Activated CD8-positive, alpha-beta T cell treated with anti-CD3 and anti-CD28 coated beads, Interleukin-2, amount 10 ng/mL, durations not matched to agents 7 days and 5 days (primary cell): ENCODE measurements at places on chromosomes 13 and 19.

DNA sequence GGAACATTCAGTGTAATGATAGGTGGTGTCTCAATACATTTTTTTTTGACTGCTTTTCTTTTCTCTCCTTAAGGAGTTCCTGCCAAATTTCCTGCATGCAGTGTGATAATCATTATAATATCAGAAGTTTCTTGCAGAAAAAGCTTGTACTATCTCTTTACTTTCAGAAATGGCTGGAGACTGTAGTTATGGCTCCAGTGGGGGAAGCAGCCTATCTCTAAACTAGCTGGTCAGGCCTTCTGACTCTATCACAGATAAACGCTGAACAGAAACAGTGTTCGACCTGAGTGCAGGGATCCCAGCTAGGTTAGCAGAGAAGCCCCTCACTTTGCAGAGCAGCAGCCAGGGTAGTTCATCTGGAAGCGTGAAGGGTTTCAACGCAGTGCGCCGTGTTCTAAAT, 1.9 kb downstream of the CCNE1 start:
- no peak for DNase-seq

DNA sequence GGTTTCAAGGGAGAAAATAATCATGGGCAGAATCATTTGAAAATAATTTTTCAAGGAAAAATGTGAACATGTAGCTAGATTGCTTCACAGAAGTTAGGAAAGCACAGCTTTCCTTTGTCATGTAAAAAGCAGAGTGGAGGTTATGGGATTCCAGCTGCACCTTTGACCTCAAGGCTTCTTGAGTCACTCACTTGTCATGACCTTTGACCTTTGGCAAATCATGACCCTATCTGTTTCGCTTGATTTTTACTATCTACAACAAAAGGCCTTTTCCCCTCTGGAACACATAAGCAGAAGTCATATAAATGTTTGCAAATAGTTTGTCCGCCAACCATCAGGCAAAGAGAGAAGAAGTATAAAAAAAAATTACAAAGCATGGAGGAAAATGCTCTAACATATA, 210.7 kb upstream of the MIR17HG start:
- DNase-seq, result no peak

DNA sequence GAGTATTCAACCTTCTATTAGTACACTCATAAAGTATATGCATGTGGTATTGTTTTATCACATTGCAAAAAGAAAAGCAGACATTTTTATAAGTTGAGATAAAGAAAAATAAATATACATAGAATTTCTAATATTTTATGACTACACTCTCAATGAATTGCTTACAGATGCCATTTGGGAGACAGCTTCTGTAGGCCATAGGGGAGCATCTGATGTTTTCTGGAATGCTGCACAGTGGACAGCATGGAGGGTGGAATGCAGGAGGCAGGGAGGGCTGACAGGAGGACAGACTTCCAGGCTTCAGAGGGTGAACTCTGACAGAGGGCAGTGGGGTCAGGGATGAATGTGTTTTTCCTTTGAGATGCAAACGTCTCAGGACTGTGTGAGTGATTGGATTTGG, 45.8 kb downstream of the MIPEP start:
- DNase-seq, result no peak

GRCh38 chr19:1452802-1453524, 3.0 kb downstream of the APC2 start:
- no peak for DNase-seq

GRCh38 chr19:5954293-5954692, 23.6 kb downstream of the RANBP3 start:
- DNase-seq, result no peak

- no peak for DNase-seq
These were observed 4.9 kb upstream of the BRD4 start for GRCh38 chr19:15337202-15337601.

GRCh38 chr13:66864627-66865026, 365.5 kb downstream of the PCDH9 start:
- DNase-seq, result no peak

DNA sequence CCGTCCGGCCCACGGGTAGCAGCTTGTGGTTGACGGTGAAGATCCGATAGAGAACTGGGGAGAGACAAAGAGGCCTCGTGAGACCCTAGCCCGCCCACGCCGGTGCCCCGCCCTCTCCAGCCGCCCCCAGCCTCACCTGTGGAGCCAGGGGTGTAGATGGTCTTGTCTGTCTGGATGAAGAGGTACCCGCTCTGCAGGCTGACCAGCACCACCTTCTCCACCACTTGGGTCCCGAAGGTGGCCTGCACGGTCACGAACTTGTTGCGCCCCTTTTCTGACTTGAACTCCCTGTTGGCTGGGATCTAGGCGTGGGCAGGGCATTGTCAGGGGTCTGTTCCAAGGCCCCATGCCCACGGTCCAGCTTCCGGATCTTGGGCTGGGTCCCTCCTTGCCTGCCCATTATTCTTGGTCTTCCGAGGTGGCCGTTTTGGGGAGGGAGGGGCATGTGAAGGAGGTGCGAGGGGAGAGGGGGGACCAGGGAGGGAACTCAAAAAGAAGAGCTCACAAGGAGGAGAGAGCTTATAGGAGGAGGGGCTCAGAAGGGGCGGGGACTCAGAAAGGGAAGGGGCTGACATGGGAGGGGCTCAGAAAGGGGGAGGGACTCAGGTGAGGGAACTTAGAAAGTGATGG, 2.2 kb downstream of the C3 start:
- DNase-seq, result no peak

- DNase-seq, result no peak
These were observed 1.3 kb downstream of the NR1H2 start for GRCh38 chr19:50377517-50377916.

- no peak for DNase-seq
These were observed 43.1 kb upstream of the AMER2 start for GRCh38 chr13:25215253-25215575.

DNA sequence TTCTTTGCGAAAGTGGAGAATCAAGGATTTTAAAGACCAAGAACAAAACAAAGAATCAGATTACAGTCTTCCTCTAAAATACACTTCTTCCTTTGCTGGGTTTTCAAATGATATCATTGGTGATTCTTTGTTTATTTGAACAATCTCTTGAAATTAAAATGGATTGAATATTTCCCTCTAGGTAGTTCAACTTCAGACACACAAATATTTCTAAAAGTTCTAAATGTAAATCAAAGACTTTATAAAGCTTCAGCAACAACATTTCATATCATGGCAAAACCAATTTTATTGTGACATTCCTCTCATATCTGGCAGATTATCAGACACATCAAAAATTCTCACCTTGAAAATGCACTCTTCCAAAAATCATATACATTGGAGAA, 13.0 kb downstream of the ZIC2 start:
- DNase-seq, result no peak

DNA sequence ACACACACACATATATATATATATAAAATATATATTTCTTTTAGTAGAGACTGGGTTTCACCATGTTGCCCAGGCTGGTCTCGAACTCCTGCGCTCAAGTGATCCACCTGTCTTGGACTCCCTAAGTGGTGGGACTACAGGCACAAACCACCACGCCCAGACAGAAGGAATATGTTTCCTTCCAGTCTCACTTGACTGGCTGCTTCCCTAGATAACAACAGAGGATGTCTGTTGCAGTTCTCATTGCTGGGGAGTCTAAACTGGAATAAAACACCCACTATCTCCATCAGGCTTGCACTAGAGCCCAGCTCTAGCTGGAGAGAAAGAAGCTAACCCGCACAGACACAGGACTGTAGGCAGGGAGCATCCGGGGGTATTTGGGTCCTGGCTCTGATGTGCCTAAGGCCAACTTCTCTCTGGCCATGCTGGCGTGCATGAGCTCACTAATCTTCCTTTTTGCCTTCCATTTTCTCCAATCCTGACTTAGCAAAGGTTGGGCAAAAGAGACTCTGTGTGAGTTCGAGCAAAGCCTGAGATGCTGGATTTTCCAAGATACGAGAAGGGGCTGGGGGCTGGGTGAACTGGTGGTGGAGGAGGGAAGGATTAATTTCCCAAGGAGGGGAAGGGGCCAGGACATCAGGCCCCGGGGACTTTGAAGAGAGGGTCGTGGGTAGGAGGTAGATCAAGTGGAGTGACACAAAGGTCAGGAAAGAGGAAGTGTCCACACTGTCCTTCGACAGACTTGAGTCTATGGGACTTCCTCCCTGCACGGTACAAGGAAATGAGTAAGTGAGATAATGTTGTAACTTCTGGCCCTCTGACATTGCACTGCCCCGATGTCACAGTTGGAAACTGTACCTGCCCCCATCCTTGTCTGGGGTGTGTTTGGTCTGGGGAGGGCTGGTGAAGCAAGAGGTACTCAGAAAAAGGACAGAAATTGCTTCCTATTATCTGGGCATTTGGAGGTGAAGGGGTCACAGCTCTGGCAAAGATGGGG, 22.5 kb upstream of the ALOX5AP start:
- DNase-seq, result no peak

- DNase-seq, result no peak
These were observed 64.0 kb downstream of the GNG7 start for GRCh38 chr19:2638417-2638940.

GRCh38 chr19:737591-738093, 13.3 kb upstream of the MISP start:
- DNase-seq, result peak; percentile 65

DNA sequence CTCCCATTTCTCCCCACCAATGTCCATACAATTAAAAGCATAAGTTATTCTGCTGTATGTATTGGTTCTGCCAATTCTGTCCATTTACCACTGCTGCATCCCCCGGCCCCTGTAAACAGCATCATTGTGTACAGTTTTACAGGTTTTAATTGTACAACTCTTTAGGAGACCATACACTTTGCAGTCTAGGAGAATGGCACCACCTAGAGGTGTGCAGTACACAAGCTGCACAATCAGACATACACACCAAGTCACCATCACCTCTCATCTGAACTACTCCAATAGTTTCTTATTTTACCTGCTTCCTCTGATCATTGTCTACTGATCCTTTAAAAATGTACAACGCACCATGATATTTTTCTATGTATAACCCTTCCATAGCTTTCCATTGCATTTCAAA, 855.9 kb upstream of the KLHL1 start:
- DNase-seq, result no peak

GRCh38 chr13:19818223-19818842, 35.6 kb upstream of the PSPC1 start:
- peak; percentile 38 for DNase-seq

DNA sequence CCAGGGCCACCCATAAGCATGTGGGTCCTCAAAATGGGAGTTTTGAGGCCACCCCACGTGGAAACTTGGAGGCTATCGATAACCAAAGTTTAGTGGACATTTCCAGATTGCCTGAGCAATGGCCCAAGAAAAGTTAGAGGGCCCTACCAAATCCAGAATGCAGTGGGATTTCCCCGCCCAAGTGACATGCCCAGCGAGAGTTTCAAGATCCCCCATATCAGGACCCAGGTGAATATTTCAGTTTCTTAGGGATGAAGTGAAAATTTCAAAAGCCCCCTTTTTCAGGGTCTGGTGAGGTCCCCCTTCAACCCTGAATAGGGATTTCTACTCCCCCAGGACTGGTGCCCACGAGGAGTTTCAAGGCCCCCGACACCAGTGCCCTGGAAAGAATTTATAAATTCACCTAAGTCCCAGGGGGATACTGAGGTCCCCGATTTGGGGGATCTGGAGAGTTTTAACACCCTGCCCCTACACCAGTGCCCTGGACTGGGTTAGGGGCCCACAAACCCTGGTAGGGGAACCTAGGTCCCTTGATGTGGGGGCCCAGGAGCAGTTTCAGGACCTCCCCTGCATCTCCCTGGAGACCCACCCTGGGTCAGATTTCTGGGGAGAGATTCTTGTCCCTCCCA, 695 bp downstream of the BST2 start:
- DNase-seq, result peak; percentile 31

DNA sequence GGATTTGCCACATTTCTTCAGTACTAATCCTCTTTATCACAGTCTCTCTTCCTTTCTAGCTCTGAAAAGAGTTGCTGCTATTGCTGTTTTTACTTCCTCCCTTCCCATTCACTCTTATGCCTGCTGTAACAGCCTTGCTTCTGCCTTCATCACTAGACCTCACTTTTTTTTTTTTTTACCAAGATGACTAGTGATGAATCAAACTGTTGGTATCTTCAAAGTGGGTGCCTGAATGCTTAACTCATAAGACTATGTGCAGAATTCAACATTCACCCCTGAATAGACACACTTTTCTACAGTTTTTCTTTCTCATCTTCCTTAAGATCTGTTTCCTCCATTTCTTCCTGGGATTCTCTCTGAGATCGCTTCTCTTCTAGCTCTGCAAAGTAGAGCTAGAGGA, 217.2 kb upstream of the HTR2A start:
- DNase-seq, result no peak

- DNase-seq, result no peak
These were observed 2.7 kb upstream of the C3 start for GRCh38 chr19:6723108-6723618.

GRCh38 chr13:76516013-76516412, 370.2 kb downstream of the KCTD12 start:
- DNase-seq, result no peak

- DNase-seq, result peak; percentile 50
These were observed 257.7 kb downstream of the SLITRK6 start for GRCh38 chr13:85541476-85541875.

DNA sequence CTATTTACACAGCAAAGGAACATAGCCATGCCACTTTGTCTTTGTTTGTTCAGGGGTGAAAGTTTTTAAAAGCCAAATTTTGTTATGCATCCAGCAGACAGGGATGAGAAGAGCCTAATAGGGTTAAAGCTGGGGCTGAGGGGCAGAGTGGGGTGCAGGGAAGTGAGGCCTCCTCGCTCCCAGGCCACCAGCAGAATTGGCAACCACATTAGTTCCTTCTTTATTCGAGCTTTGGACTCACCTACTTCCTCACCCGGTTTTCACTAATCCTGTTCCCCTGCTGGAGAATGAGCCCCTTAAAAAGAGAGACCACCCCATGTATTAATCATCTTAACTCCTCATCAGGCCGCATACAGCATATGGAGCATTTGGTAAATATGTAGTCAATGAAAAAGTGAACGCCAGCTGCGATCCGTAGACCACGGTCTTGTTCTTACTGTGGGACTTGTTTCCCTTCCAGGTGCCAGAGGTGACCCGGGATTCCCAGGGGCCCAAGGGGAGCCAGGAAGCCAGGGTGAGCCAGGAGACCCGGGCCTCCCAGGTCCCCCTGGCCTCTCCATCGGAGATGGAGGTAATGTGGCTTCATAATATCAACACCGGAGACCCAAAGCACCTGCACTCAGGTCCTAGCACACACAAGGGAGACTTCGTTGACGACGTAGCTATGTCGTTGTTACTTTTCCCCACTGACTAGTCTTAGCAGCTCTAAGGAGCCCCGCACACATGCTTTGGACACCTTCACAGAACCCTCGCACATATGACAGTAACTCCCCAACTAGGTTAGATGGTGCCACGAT, 112.1 kb downstream of the RAB20 start:
- DNase-seq, result no peak

GRCh38 chr13:114096031-114096485, 36.4 kb downstream of the RASA3 start:
- no peak for DNase-seq

- DNase-seq, result no peak
These were observed 18.5 kb downstream of the MAN2B1 start for GRCh38 chr19:12648088-12648487.

- no peak for DNase-seq
These were observed 17.0 kb downstream of the KANK2 start for GRCh38 chr19:11180346-11180745.

GRCh38 chr13:70162141-70162540, 53.9 kb upstream of the KLHL1 start:
- DNase-seq, result no peak
